ENCODE measurements at places on chromosomes 5 and 9.

GRCh38 chr5:14450018-14450524, 131.5 kb upstream of the OTULINL start:
- no peak for DNase-seq

GRCh38 chr5:151683986-151684588, 2.6 kb downstream of the SPARC start:
- no peak for DNase-seq

- DNase-seq, result no peak
These were observed 574.1 kb downstream of the NR2F1-AS1 start for GRCh38 chr5:93006915-93007314.

GRCh38 chr9:84386753-84387152, 46.2 kb upstream of the SLC28A3 start:
- no peak for DNase-seq

GRCh38 chr9:111110805-111111204, 72.5 kb upstream of the LPAR1 start:
- DNase-seq, result no peak

DNA sequence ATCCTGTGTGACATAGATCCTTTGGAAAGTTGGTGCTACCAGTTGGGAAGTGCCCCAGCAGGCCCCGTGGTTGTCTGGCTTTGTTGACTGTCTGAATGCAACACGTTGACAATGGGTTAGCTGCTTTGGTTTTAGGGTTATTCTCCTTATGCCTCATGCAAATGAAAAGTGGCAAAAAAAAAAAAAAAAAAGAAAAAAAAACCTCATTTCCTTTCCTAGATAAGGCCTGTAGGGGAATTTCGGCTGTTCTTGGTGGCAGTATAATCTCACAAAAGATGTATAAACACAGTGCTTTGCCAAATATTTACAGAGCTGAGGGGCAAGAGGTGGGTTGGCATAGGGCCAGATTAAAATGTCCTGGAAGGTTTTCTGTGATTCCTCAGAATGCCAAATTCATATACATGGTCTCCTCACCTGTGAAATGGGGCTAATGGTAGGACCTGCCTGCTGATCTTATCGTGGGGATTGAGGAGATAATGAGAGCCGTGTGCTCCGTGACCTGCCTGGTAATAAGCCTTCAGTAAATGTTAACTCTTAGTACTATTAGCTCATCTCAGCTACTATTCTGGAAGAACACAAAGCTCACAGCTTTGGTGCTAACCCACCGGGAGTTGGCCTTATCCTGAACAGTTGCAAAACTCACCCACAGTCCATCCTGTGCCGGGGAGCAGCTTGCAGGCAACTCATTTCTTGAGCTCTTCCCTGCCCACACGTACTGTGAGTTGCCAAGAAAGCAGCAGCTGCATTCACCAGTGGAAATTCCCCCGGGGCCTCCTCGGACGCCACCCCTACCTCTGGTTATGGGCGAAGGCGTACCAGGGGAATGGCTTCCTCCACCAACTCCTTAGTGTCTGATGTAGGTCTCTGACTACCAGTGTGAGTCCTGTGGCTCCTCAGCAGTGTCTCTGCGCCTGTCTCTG, 220.3 kb downstream of the NR3C1 start:
- DNase-seq, result peak; percentile 73
